ENCODE measurements at places on chromosomes 3 and 15.

DNA sequence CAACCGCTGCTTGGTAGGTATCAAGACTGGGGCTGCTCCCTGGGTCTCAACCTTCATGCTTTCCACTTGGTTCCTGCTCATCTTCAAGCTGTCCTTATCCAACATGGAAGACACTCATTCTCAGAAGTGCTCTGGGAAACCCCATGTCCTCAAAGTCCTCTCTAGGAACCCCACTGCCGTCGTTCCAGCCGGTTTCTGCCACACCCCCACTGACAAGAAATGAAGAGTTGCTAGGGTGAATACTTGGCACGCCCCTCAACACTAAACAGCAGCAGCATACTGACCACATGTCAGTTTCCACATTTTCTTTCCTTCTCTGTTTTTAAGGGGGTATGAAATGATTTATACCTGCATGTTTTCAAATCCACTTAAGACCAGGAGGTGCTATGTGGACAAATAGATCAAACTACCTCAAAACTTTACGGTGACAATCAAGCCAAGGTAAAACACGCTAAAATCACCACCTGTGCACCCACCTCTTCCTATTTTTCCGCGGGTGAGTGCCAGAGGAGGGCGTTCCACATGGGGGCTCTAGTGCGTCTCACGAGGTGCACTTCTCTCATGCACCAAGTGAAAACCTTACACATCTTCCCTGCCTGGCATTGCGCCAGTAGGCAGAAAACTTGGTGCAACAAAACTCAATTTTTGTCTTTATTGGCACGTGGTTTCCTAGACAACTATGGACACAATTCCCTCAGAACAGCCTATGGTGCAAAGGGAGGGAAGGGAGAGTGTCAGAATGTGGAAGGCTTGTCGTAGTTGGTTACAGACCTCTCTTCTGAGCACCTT is 125.1 kb downstream of the TJP1 start:
- no peak for DNase-seq

DNA sequence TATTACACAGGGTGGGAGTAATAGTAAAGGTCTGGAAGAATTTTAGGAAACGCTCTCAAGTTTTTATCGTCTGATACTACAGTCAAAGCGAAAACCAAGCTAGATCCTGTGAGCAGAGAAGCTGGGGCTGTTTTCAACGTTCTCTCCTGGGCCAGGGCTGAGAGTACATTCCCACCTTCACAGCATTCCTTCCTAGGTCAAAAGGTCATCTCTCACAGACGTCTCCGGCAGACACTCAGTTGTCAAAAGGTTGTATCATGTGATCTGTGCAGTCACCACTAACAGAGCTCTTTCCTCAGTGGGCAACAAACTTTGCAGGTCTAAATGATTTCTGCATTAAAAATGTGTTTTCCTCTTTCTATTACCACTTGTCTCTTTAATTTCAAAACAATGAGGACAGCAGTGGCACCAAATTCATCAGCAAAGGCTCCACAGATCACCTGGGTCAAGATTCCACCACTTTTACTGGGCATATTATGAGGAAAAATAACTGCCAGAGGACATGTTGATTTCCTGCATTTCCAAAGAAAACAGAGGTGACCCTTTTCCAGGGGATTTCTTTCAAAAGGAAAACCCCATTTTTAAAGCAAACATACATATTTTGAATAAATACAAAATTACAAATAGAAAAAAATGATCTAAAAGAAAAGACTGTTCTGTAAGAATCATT is 41.9 kb downstream of the MEIS2 start:
- no peak for DNase-seq

- DNase-seq = no peak
Observed at GRCh38 chr3:16334909-16335308, 69.9 kb downstream of the OXNAD1 start.

DNA sequence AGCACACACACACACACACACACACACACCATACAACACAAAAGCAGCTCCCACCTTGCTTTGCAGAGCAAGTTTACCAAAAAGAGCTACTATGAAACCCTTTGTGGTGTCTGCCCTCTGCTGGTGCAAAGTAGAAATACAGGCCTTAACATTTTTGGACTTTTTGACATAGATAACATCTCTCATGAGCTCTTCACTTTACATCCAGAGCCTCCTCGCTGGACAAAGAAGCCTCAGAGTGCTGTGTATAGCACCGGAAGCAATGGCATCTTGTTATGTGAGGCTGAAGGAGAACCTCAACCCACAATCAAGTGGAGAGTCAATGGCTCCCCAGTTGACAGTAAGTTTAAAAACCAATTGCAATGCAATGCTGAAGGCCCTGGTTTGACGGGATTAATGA is 157.9 kb downstream of the CHL1 start:
- DNase-seq = no peak

DNA sequence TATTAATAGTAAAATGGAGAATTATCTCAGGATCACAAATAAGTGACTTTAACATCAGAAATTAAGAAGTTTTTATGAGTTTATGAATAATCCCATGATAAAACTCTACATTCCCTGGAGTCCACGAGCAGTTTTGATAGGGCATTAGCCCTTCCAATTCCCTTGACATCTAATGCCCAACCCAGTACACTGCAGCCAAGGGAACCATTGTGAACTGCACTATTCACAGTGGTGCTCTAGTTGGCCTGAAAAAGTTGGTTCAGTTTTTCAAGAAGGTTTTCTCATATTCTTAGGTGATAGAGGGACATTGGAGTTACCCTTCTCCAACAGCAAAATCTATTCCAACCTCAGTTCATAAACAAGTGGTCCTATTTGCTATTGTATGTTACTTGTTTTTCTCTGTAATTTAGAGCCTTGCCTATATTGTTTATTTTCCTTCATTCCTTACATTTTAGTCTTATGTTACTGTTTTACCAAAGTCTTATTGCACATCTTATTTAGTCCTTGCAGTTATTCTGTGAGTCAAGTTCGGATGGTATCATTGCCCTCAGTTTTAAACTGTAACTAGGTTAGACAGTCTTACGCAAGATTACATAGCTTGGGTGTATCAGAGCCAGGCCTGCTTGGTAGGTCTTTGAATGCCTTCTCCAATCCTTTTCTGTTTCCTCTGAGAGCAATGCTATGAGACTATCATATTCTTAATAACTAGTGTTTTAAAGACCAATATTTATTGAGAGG is 57.9 kb upstream of the SAMMSON start:
- DNase-seq = no peak

GRCh38 chr3:50466177-50466576 is 37.3 kb downstream of the CACNA2D2 start:
- DNase-seq = no peak

- DNase-seq = no peak
Observed at GRCh38 chr3:111846717-111847116, 12.3 kb upstream of the PHLDB2 start.

DNA sequence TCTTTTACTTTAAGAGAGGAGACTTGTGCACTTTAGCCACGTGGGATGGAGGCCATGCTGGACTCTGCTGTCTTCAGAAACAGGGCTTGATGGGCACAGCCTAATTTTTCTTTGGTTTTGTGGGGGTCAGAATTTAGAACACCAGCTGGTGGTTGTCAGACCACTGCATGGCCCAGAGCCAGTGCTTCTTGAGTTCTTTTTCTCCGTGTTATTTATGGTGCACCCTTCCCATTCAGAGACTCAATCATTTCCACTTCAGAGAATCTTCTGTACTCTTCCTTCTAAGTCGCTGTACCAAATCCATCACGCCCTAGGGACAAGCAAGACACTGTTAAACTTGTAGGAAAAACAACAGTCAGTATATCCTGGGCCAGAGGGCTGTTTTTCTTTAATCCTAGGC is 20.1 kb downstream of the PRR23A start:
- no peak for DNase-seq

GRCh38 chr15:87826119-87826747 is 430.3 kb downstream of the NTRK3 start:
- no peak for DNase-seq

DNA sequence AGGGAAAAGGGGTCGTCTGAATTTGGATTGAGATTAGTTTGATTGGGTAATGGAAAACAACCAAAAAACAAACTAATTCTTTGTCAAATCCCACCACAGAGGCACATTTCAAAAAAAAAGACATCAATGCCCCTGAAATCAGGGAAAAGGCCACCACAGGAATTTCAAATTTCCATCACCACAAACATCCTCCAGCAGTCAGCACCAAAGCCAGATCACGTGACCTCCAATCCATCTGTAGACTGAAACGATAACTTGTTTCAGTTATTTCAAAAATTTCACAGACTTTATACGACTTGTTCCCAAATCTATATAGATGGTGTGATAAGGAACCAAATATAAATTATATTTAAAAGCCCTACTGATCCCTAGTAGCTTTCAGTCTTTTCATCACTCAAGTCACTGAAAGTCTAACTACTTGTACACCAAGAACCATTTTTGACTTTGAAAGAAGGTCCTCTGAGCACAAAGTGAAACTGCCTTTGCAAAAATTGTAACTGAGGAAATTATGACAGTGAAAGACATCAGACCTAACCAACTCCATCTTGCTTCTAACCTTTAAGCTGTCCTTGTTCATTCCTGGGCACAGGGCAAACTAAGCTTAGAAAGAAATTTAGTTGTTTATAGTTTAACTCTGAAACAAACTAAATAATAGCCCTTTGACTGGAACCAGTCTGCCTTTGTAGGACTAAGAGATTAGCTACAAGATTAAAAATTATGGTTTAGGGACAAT is 48.1 kb upstream of the PLCL2 start:
- DNase-seq = no peak

DNA sequence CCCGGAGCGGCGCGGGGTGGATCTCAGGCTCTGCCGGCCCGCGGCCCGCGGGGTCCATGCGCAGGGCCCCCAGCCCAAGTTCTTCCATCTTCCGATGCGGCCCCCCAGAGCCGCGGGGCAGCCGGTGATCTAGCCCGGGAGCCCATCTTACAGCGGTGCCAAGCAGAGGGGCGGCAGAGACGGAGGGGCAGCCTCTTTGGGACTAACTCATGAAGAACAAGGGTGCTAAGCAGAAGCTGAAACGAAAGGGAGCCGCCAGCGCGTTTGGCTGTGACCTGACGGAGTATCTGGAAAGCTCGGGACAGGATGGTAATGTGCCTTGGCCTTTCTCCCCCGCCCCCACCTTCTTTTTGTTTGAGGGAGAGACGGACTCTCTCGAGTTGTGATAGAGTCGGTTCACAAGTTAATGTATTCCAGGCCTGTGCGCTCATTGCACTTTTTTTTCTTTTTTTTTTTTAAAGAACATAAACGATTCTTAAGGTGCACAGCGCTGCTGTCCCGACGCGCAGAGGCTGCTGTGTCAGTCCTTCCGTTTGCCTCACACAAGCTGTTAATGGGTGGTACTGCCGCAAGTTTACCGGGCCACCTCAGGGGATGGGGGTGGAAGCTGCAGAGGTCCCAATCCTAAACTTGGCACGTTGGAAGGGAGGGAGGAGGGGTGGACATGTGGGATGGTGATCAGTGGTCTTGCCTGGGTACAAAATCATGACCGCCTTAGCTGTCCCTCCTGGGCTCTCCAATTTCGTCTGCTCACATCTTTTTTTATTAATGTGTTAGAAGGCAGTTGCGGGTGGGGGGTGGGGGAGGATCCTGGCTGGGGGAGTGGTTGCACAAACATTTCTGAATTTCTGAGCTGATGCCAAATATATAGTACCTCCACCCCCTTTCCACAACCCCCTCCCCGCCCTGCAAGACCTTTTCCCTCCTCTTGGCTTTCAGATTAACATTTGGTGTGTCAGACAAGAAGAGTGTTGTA is 801 bp downstream of the ARHGAP31 start:
- DNase-seq = peak; percentile 57

GRCh38 chr3:9397906-9398699 is 688 bp downstream of the SETD5 start:
- peak; percentile 40 for DNase-seq

- DNase-seq = no peak
Observed at GRCh38 chr3:14297784-14298236, 104.6 kb upstream of the SLC6A6 start.

DNA sequence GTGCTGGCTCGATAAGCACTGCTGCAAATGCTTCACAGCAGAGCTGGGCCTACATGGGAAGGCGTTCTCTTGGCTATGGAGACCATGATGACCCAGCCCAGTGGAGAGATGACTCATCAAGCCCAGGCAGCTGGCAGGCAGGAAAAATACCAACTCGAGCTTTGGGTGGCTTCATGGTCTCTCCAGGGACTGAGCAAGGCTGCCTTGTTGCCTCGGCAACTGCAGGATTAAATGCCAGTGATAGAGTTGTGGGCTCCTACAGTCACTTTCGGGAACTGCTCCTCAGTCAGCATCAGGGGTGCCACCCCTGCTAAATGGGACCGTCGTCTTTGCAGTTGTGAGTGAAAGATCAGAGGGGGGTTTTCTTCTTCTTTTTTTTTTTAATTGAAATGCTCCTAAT is 54.6 kb upstream of the MYZAP start:
- no peak for DNase-seq

- no peak for DNase-seq
Observed at GRCh38 chr3:58164199-58164879, 46.4 kb downstream of the DNASE1L3 start.

DNA sequence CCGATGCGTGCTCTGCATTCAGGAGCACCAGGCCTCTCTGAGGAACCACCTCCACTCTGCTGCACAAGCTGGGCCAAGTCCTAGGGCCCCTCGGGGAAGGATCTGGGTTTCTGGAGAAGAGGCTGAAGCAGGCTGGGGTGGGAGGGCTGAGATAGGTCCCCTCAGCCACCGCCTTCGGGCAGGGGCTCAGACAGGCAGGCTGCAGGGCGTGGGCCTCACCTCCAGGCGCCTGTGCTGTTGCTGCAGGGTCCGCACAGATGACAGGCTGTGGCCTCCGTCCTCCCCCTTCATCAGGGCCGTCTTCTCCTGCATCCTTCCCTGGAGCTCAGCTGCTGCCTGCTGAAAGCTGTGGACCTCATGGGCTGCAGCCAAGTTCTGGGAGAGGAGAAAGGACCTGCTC is 15.2 kb downstream of the PLA2G4B start:
- DNase-seq = no peak

DNA sequence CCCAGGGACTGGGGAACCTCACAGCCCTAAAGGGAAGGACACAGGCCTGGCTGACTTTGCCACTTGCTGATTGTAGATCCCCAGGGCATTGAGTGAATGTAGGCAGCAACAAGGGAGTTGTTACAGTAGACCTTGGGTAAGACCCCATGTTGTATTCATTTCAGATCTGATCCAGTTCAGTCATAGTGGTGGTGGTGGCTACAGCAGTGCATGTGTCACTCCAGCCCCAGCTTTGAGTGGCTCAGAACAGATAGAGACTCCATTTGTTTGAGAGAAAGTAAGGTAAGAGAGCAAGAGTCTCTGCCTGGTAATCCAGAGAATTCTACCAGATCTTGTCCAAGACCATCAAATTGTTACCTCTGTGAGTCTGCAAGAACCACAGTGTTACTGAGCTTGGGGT is 278.7 kb upstream of the SATB1 start:
- no peak for DNase-seq

GRCh38 chr15:72866182-72866581 is 82.6 kb upstream of the ADPGK start:
- DNase-seq = no peak

- DNase-seq = no peak
Observed at GRCh38 chr3:89682556-89682955, 575.1 kb downstream of the EPHA3 start.

- DNase-seq = no peak
Observed at GRCh38 chr3:23840521-23840920, 34.8 kb downstream of the UBE2E1 start.

Measured in activated naive CD4-positive, alpha-beta T cell treated with Interleukin-2 at 50 U/mL for 16 hours (primary cell).